Lung microvascular endothelial cell (primary cell): ENCODE measurements at places on chromosomes 3 and 15. TPM values are rescaled to one million over a fixed set of nuclear protein-coding genes. Genes with fewer than 3 reads are reported as not detected.

LDHAL6B gene
- not detected in 2 replicates for total RNA-seq

UBA5 gene
- 19.4 TPM in 2 replicates for total RNA-seq

DNA sequence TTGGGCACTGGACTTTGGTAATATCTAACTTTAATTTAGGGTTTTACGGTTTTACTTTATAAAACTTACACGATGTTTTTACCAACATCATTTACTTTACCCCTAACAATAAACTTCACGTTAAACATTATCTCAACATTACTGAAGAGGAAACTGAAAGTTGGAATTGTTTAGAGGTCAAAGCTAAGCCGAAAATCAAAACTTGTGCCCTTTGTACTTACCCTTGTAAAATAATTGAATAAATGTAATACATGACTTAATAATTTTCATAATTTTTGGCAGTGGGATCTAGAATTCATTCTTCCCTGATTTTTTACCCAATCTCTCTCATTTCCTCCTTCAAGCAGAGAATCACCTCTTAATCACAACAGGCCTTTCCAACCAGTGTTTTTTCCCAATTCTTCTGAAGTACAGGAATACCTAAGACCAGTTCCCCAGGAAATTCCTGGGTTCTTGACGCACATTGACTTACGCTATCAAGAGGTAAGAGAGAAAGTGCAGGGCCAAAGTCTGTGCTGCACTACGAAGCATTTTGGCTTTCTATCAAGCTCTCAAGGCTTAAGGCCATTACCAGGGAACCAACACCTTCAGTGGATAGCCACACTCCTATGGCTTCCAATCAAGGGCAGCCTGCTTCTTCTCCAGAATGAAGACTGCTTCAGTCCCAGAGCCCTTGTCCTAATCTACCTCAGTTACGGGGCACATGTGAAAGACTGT is 11.9 kb upstream of the SEMA6D start:
- DNase-seq = no peak

- DNase-seq = no peak
Measured at GRCh38 chr15:100968050-100968966, 49.2 kb downstream of the LRRK1 start.

DNA sequence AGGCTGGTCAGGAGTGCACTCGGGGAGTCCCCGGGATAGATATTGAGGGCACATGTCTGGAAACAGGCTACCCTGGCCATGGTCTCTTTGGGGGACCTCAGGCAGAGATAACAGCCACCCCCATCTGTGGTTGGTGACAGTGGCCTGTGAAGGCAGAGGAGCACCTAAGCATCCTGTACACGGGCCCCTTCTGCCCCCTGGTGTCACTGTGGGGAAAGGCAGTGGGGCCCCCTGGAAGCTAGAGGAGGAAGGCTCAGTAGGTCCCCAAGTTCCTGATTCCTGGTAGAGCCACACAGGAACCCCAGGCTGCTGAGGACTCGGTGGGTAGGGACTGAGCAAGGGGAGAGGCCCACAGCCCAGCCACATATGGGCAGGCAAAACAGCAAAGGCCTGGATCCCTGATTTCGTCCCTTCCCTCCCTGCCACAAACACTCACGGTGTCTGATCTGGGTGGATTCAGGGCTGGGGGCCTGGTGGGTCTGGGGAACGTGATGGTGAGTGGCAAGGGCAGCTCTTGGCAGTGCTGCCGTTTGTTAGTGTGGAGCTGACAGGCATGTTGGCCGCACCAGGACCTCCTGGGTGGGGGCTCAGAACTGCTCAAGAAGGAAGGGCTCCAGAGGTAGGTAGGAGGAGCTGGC is 14.1 kb upstream of the CXCR6 start:
- DNase-seq = peak; percentile 49

GRCh38 chr3:43477600-43477999 is 144.2 kb downstream of the ANO10 start:
- DNase-seq = peak; percentile 97

CYFIP1 gene
- total RNA-seq = 64.3 and 65.2 TPM in 2 replicates

ABCF3 gene
- total RNA-seq = 42.7 and 57.5 TPM in 2 replicates

AGBL1 gene
- total RNA-seq = not detected in 2 replicates

DNA sequence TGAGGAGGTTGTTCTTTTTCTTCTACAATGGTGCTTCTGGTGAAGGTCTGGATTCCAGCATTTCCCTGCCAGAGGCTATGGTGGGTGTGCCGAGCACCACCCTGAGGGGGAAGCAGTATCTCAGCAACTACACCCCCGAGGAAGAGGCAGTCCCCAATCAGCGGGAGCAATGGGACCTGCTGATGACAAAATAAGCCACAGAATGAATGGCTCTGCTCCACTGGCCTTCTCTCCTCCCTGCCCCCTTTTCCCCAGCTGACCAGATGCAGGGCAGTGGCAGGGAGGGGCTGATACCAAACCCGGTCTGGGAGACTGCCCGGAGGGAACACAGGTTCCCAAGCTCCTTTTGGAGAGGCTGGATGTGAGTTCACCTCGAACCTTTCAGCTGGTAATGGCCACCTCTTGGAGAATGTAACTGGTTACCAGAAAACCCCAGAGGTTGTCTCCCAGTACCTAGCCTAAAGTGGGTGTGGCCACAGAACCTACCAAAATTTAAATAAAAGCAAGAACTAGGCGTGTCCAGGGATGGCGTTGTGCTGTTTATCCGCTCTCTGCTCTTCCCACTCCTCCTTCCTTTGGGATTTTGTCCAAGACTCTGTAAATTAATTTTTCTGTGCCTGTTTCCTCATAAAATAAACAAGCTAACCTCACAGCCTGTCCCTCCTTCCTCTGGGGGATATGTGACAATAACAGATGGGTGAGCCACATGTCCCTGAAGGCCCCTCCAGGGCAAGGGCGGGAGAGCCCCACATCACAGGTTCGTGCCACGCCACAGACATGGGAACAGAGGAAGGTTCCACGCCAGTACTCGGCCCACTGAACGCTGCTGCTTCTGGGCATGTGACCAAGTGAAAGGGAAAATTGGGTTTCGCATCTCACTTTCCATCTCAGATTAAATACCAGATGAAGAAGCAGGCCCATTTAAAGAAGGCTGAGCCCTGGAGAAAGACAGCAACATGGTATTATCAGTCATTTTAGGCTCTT is 35.1 kb upstream of the SPTBN5 start:
- peak; percentile 85 for DNase-seq

P2RY12 gene
- not detected in 2 replicates for total RNA-seq

GRCh38 chr3:59563072-59563605 is 513.3 kb upstream of the CFAP20DC start:
- no peak for DNase-seq

DNA sequence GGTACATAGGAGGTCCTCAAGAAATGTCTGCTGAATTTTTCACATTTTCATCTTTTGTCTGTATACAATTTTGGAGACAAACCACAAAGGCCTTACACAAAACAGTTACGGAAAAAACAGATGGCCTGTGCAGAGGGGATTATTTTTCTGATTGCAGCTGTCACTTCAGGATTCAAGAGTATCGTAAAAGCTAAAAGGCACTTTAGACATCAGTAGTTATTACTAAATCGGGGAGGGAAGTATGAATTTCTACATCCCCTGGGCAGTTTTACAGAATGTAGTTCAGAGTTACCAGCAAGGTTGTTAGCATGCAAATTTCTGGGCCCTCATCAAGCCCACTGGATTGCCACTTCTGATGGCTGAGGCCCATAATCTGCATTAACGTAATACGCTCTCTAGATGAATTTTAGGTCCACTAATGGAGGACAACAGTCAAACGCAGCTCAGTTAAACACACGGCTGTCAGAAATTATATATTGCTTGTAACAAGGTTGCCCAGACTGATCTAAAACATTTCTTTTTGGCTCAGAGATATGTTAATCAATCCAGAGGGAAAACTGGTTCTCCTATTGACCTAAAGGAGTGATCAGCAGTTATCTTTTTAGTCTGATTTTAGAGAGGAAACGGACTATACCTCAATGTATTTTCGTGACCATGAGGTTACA is 1.1 kb downstream of the RIOX2 start:
- no peak for DNase-seq

DNA sequence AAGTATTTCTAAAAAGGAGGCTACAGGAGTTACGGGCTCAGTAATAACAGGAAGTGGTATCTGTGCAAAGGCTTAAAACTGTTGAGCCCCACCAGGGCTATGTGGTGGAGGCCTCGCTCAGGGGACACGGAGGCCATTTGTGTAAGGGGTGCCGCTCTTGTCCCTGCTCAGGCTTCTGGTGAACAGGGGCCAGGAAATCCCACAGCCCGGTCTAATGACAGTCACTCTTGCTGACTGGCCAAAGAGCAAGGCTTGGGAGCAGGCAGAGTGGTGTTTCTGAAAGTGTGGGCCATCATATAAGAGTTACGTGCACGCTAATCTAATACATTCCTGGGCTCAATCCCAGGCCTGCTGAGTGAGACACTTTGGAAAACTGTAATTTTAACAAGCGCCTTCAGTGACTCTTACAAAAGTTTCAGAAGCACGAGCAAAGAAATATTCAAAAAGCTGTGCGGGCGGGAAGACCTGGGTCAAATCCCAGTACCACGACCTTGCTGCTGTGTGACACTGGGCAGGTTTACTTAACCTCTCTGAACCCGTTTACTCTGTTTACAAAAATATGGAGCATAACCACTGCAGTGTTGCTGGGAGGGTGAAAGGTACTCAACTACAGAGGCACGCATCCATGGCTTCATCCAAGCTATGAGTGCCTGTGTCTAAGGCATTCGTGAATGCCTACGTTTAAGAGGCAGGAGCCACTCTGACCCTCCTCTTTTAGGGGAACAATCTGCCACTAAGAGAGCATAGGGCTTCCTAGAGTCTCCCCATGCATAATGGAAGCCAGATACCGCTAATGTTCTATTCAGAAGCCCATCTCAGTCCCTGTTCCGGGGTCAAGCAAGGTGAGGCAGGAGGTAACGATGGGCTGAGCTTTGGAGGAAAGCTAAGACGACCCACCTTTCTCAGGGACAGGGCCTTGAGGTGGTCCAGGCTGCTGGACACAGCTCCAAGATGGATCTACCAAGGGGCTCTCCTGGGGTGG is 2.0 kb downstream of the ATP10A start:
- DNase-seq = no peak

DNA sequence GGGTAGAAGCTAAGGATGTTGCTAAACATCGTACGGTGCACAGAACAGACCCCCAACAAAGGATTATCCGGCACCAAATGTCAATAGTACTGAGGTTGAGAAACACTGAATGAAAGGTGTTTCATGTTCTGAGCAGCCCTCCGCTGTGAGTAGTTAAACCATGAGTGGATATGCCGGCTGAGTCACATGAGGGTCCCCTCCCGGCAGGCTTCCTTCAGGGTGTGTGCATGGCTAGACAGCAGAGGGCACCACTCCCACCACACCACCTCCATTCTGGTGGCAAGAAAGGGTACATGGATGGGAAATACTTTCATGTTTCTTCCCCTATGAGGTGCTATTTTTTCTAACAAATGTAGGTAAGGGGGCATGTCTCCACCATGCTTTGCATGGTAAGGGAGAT is 128.3 kb upstream of the SEMA6D start:
- DNase-seq = no peak

NPAP1 gene
- total RNA-seq = not detected in 2 replicates

DNA sequence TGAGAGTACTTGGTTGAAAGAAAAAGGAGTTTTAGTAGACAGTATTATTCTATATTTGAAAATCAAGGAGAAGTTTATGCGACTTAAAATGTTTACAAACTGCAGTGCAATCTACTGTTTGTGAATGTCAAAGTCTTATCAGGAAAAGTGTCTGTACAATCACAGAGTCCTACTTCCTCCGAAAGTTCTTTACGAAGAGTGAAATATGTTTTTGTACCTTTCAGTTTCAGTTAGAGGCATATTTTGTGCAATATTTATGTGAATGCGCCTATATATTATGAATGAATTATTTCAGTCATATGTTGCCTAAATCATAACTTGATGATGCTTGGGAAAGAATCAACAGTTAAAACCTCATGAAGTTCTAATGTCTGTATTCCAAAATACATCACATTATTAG is 31.5 kb downstream of the NGRN start:
- no peak for DNase-seq

STRIT1 gene
- not detected in 2 replicates for total RNA-seq

DNA sequence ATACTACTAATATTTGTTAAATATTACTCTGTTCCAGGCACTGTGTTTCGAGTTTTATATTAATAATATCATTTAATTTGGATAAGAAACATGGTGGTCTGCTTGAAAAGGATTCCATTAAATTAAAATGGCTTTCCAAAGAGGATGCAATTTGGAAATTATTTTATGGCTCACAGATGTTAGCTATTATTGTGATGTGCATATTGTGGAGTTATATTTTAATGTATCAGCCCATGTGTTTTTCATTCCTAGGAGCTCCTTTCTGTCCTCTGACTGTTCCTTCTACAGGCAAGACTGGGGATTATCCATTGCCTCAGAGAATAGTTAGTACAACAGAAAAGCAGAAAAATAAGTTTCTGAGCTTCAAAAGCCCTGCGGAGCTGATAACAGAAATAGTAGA is 376.7 kb upstream of the PDZRN3 start:
- no peak for DNase-seq

- peak; percentile 85 for DNase-seq
Measured at GRCh38 chr3:192917404-192918274, at the start of gene MB21D2. Gene MB21D2 (minus strand): TSS chr3:192917856. CDS start chr3:192917840, 16 bp downstream.

- DNase-seq = no peak
Measured at GRCh38 chr3:119365418-119365817, 71.2 kb downstream of the ARHGAP31 start.

DNA sequence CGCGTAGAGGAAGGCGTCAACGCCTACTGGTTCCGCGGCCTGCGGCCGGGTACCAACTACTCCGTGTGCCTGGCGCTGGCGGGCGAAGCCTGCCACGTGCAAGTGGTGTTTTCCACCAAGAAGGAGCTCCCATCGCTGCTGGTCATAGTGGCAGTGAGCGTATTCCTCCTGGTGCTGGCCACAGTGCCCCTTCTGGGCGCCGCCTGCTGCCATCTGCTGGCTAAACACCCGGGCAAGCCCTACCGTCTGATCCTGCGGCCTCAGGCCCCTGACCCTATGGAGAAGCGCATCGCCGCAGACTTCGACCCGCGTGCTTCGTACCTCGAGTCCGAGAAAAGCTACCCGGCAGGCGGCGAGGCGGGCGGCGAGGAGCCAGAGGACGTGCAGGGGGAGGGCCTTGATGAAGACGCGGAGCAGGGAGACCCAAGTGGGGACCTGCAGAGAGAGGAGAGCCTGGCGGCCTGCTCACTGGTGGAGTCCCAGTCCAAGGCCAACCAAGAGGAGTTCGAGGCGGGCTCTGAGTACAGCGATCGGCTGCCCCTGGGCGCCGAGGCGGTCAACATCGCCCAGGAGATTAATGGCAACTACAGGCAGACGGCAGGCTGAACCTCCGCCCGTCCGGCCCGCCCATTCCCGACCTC is 4.1 kb downstream of the ISLR2 start:
- no peak for DNase-seq

DNA sequence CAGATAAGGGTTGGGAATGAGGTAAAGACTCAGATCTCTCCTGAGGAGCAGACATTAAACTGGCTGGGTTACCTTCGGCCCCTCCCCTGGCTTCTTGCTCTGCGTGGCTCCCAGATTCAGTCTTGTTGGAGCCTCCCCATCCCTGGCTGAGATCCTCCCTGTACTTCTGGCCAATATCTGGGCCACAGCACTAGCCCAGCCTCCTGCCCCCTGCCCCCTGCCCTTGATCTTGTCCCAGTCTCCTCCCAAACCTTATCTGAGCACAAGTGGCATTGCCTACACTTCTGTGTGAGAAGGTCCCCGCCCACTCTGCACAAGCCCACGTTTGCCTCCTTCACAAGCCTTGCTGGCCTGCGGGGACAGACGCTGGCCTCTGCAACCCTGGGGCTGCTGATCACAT is 16.8 kb downstream of the PLA2G4F start:
- no peak for DNase-seq

GRCh38 chr15:29589416-29589815 is 232.9 kb downstream of the TJP1 start:
- DNase-seq = no peak

- no peak for DNase-seq
Measured at GRCh38 chr3:195828762-195829161, 17.0 kb upstream of the MUC4 start.
